ENCODE measurements at places on chromosomes 4 and X.

- DNase-seq: no peak
Observed at GRCh38 chrX:69015156-69015555, 150.1 kb downstream of the PJA1 start.

- DNase-seq: no peak
Observed at GRCh38 chr4:148776941-148777340, 334.7 kb upstream of the NR3C2 start.

- DNase-seq: no peak
Observed at GRCh38 chr4:157713342-157713741, 459.5 kb downstream of the GASK1B start.

DNA sequence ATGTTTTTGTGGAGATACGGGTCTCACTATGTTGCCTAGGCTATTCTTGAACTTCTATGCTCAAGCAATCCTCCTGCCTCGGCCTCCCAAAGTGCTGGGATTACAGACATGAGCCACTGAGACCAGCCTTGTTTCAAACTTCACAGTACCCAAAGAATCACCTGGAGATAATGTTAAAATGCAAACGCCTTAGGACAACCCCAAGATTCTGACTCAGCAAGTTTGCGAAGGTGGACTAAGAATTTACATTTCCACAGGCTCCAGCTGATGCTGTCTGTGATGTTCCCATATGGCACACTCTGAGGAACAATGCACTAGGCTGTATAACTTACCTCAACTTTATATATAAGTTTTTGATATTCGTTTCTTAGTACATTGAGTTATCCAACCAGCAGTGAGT, 984 bp upstream of the STATH start:
- no peak for DNase-seq

DNA sequence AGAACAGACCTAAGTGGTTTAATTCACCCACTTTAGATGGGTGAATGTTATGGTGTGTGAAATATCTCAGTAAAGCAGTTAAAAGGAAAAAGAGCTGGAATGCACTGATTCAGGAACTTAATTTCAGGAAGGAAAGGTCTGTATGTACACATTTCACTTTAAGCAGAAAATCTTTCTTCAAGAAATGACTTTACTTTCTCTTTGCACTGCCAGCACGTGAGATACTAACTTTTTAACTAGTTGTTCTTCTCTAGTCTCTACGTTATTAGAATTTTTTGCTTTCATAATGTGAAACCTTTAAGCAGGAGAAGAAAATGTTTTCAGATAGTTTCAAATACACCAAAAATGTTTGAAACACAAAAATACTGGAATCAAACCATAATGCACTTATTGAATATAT, 18.8 kb downstream of the C4orf46 start:
- no peak for DNase-seq

DNA sequence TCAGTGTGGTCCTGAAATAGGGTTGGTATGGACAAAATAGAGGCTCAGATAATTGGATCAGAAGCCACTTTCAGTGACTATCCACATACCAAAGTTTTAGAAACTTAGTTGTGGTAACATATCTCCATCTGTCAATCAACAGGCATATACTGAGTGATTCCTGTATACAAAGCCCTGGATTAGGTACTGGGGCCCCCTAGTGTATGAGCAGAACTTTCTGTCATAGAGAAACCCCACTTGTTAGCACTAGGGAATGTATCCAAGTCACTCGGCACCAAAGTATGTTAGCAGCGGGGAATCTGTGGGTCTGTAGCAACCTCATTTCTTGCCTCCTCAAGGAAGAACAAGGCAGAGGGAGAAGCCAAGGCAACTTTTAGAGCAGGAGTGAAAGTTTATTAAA, 50.7 kb downstream of the MAP7D3 start:
- no peak for DNase-seq

DNA sequence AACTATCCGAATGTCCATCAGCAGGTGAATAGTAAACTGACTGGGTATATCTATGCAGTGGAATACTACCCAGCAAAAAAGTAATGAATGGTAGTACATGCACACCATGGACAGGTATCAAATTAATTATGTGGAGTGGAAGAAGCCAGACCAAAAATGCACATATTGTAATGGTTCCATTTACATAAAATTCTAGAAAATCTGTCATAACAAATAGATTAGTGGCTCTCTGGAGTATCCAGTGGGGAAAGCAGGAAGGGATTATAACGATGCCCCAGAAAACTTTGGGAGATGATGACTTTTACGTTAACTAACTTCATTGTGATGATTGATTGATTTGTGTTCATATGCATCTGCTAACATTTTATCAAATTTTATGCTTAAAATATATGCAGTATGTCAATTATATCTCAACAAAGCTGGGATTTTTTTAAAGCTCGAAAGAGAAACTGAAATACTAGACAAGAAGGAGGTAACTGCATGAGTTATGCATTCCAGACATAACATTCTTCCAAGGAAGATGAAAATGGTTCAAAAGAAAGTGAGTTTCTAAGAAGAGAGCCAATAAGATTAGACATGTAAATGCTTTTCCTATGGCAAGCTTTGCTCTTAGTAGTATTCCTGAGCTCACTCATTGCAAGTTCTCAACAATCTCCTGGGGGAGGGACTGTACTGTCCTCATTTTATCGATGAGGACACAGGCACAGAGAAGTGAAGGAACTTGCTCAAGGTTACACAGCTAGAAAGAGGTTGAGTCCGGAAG, 58.6 kb upstream of the MSX1 start:
- no peak for DNase-seq

GRCh38 chr4:4778554-4778953, 80.9 kb upstream of the MSX1 start:
- no peak for DNase-seq

Measured in stimulated activated CD4-positive, alpha-beta T cell treated with anti-CD3 and anti-CD28 coated beads, Interleukin-1b, Interleukin-23, amount 100 ng/mL, for 24 hours (primary cell).